ENCODE measurements at places on chromosomes 11 and 22. TPM values are rescaled to one million over a fixed set of nuclear protein-coding genes. Genes with fewer than 3 reads are reported as not detected.

- no peak for DNase-seq
These were observed 38.6 kb downstream of the ARHGAP1 start for GRCh38 chr11:46661836-46662235.

HIKESHI gene
- 38.1 TPM for total RNA-seq

DNA sequence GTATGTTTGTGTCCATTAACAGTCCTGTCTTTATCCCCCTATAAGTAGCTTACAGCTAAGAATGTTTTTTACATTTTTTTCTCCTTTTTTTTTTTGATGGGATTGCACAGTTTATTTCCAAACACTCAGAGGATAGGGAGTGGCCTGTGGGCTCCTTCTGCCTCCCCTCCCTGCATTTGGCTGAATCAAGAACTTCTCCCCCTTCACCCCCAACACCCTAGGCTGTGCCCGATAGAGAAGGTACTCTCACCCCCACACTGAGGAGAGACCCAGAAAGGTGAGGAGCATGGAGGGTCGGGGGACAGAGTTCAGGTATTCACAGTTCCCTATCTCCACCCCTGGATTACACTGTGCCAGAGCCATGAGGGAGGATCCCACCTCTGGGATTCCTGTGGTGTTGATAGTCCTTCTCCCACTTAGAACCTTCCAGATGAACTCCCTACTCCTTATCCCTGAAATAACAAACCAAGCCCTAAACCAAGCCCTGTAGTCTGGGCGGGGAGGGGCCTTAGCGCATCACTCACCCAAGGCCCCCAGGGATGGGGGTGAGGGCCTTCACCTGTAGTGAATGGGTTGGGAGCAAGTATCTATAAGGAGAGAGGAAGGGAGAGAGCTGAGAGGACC is 97.1 kb downstream of the ADAMTS15 start:
- DNase-seq, result no peak

- DNase-seq, result no peak
These were observed 140.4 kb upstream of the C11orf58 start for GRCh38 chr11:16598032-16598431.

AIFM3 gene
- total RNA-seq, result 2.9 TPM

TSPAN18 gene
- total RNA-seq, result 5.0 TPM

CD151 gene
- total RNA-seq, result 195 TPM

- no peak for DNase-seq
These were observed 189.8 kb downstream of the SNX19 start for GRCh38 chr11:130726234-130727037.

RBMXL2 gene
- 58.2 TPM for total RNA-seq

DNA sequence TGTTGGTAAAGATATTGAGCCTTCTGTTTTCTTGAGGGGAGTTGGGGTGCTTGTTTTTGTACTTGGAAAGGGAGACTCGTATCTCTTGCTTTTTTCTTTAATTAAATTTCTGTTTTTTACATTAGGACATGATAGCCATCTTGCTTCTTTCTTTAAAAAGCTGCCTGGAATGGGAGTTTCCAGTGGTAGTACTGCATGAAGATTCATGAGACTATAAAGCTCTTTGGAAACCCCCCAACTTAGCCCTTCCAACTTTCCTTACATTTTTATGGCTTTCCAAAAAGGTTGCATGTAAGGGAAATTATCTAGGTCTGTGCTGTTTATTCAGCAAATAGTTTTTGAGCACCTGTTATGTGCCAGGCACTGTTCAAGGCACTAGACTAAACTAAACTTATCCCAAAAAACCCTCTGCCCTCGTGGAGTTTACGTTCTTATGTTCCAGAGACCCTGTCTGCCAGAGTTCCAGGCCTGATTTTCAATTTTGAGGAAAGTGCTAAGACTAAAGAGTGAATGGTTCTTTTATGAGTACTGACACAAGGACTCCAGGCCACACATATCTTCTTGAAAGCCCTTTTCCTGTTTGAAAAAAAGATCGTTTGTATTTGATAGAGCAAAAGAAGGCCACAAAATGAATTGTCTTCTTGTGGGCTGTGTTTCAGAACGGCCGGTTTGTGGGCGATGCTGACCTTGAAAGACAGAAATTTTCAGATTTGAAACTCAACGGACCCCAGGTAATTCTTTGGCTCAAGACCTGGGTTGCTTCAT is 31.9 kb downstream of the CTNND1 start:
- DNase-seq, result no peak

- no peak for DNase-seq
These were observed 30.4 kb downstream of the CBL start for GRCh38 chr11:119236490-119236889.
